ENCODE measurements at places on chromosomes 2 and 18. TPM values are rescaled to one million over a fixed set of nuclear protein-coding genes. Genes with fewer than 3 reads are reported as not detected.

DNA sequence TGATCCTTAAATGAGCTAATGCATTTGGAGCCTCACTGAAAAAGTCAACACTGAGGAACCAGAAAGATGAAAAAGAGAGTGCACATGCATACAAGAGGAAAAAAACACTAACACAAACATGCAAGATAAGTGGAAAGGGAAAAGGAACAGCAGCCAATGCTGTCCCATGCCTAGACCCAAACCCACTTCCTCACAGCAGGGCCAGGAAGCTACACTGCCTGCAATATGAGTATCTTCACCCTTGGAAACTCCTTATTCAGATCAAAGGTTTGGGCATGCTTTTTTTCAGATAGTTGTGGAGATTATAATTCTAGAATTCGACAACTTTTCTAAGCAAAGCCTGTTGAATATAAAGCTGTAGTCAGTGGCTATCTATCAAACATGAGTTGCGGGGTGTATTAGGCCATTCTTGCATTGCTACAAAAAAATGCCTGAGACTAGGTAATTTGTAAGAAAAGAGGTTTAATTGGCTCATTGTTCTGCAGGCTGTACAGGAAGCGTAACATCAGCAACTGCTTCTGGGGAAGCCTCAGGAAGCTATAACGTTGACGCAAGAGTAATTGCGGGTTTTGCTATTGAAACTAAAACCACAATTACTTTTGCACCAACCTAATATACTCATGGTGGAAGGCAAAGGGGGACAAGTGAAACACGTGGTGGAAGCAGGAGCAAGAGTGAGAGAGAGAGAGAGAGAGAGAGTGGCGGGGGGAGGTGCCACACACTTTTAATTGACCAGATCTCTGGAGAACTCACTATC, 138.2 kb downstream of the MBD2 start:
- DNase-seq: no peak

DNA sequence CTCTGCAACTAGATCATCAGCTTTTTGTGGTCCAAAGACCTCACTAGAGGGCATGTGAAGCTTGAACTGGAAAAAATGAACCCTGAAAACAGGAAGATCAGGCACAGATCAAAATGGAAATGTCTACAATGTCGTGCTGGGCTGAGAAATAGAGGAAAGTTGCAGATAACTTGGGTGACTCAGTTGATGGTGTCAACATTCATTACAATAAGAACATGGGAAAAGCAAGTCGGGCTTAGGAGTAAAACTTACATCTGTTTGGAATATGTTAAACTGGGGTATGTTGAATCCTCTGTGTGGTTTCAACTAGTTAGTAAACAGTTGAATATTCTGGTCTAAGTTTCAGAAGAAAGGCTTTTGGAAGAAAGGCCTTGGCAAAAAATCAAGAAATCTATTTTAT, 940.4 kb downstream of the ERBB4 start:
- DNase-seq: no peak

DNA sequence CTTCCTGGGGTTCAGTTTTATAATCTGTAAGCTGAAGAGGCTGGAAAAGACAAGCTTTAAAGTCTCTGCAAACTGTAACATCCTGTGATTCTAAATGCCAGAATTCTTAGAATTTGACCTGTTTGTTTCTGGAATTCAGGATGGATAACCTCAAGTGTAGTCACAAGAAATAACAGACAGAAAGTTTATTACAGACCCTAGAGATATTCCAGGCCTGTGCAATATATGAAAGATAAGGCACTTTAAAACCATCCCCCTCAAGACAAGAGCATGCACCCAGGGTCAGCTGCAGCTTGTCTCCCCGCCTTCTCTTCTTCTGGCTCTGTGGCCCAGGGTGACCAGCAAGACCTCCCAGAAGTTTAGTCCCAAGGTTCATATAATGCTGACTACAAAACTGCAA, 298.7 kb upstream of the ACVR2A start:
- no peak for DNase-seq

FEZ2 gene
- 67.5 TPM for polyA plus RNA-seq

FHL2 gene
- 555 TPM for polyA plus RNA-seq
